ENCODE measurements at places on chromosomes 1 and 21. TPM values are rescaled to one million over a fixed set of nuclear protein-coding genes. Genes with fewer than 3 reads are reported as not detected.

The PKP1 gene
- total RNA-seq: under 0.01 TPM

The TMPRSS2 gene
- total RNA-seq: not detected

The FAM177B gene
- total RNA-seq: not detected

The PTCH2 gene
- 0.36 TPM for total RNA-seq

The RGS8 gene
- total RNA-seq: not detected

The TRIM58 gene
- total RNA-seq: 0.09 TPM

The IRF6 gene
- 3.1 TPM for total RNA-seq

The ADORA1 gene
- 6.5 TPM for total RNA-seq
